CD4-positive, alpha-beta T cell (primary cell): ENCODE measurements at places on chromosomes 6 and 20.

DNA sequence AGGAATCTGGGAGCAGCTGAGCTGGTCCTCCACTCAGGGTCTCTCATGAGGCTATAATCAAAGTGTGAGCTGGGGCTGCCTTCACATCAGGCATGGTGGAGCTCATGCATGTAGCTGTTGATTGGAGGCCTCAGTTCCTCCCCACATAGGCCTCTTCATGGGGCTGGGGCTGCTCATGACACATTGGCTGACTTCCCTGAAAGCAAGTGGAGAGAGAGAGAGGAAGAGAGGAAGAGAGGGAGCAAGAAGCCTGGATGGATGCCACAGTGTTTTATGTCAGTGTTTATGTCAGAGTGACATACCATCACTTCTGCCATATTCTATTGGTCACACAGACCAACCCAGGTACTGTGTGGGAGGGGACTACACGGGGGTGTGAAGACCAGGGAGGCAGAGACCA lies 43.8 kb downstream of the EYA2 start:
- DNase-seq = no peak

DNA sequence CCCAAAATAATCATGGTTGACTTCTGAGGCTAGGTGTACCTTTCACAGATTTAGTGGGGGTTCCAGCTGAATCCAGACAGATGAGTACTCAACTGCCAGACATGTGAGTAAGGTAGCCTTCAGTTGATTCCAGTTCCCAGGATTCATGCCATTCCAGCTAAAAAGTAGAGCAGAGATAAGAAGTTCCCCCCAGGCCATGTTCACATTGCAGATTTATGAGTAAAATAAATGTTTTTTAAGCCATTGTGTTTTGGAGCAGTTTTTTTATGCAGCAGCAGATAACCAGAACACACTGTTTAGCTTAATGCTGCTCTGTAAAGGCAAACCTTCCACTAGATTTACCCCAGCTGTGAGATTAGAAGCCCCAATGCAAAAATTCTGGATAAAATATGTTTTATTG lies 245.0 kb downstream of the RFPL4B start:
- no peak for DNase-seq

GRCh38 chr6:144893680-144894151 lies 608.6 kb downstream of the UTRN start:
- no peak for DNase-seq

DNA sequence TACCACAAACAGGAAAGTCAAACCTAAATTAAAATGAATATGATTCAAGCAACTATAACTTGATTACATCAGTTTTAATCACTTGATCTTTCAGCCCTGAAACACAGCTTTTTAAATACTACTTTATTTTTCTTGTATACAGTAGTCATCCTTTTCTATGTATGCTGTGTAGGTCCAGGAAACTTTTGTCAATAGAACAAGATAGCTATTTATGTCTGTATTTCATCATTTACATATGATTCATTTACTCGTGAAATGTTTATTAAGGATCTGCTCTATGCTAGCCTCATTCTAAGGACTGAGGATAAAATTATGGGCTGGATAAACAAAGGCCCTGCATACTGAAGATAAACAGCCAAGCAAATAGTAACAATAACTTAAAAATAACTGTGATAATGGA lies 930.2 kb downstream of the TFAP2A start:
- DNase-seq = no peak

DNA sequence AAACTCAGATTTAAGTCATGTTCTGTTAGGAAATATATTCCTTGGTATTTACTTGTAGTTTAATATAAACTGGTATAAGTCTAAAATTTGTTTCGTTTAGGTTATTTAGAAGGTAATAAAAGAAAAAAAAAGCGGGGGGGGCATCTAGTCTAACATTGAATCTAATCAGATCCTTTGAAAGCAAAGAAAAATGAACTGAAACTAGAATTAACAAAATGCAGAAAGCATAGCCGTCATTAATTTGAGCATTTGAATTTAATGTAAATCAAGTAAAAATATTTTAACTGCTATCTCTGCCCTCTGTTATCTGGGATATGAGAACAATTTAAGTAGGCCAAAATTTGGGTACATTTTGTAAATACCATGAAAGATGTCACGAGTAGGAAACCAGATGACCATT lies 54.1 kb downstream of the SNX9 start:
- DNase-seq = no peak

DNA sequence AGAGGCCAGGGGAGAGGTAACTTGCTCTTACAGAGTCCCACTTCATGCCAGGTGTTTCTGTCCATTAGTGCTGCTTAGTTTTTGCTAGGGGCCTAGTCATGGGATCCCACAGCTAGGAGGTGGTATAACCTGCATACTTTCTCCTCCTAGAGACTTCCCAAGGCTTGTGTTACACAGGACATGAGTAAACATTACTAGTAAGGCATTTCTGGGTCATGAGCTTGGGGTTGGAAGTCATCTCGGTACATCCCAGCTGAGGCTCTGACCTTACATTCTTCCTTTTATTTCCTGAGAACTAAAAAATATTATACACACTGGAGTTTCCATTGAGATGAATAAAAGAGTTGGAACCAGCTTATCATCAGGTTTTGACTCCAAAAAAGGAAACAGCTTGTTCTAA lies 20.9 kb upstream of the PNPLA1 start:
- DNase-seq = no peak

DNA sequence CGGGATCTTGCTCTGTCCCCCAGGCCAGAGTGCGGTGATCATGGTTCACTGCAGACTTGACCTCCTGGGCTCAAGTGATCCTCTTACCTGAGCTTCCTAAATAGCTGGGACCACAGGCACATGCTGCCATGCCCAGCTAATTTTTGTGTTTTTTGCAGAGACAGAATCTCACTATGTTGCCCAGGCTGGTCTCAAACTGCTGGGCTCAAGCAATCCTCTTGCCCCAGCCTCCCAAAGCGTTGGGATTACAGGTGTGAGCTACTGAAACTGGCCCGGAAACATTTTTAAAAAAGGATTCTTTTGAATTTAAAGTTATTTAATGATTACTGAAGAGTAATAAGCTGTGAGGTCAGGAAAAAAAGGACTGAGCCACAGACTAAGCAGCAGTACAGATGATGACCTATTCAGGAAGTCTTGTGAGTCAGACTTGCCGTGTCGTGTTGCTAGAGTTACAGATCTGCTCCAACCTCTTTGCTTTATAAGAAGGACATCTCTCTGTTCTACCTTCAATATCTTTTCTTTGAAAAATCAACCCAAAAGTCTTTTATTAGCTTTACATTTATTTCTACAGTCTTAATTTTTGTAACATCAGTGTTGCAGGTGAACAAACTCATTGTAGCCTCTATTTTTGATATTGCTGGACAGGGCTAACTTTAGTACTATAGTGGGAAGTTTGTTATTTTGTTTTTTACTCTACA lies 108.7 kb downstream of the NCOA3 start:
- DNase-seq = peak; percentile 73

DNA sequence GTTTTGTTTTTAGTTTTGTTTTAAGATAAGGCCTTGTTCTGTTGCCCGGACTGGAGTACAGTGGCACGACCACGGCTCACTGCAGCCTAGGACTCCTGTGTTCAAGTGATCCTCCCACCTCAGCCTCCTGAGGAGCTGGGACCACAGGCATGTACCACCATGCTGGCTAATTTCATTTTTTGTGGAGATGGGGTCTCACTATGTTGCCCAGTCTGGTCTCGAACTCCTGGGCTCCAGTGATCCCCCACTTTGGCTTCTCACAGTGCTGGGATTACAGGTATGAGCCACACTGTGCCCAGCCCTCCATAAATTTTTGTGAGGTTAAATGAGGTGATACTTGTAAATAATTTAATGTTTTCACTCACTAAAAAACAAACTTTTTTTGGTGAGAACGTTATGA lies 76.6 kb downstream of the ARID1B start:
- no peak for DNase-seq

- no peak for DNase-seq
Measured at GRCh38 chr6:13282393-13283069, 45.8 kb downstream of the TBC1D7 start.

DNA sequence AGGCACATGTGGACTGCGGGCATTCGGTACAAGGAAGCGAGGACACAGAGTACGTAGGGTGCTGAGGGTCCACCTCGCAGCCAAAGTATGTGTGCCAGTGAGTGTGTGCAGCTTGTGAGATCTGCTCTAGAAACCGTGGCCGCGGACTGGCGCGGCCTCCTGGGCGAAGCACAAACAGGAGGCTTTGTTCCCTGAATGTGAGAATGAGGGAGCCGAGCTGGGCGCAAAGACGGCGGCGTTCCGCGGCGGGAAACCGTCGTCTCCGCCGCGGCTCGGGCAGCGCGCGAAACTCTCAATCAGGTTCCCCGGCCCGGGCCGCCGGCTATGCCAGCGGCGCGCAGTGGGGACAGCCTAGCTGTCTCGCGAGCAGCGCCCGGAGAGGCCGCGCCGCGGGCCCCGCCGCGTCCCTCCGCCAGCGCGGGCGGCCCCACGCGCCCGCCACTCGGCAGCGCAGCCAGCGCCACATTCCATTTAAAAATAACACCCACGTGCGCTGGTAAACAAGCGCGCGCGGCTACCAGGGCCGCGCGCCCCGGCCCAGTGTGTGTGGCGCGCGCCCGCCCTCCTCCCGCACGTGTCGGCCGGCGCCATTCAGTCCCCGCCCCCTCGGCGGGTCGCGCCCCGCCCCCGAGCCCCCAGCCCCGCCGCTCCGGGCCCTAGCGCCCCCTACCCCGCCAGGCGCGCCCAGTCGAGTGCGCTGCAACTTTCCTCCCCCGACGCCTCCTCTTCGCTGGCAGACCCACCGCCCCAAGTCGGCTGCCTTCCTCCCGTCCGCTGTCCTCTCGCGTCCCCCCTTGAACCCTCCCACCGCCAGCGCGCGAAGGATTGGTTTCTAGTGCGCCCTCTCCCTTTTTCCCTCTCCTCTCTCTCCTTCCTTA lies 3.0 kb upstream of the FOXO3 start:
- peak; percentile 67 for DNase-seq

- DNase-seq = no peak
Measured at GRCh38 chr6:150894935-150895552, 29.5 kb downstream of the MTHFD1L start.

DNA sequence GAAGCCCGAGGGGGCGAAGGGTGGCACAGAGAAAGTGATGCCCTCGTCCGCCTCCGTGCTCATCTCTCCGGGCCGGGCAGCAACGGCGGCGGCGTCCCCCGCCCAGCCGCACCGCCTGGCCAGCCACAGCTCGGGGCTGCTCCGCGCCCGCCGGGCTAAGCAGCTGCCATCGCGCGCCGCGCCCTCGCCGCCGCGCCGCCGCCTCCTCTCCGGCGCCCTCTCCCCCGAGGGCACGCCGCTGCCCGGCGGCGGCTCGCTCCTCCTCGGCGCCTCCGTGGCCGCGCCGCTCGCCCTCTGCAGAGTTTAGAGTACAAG lies 225 bp downstream of the MAP3K5 start:
- no peak for DNase-seq

DNA sequence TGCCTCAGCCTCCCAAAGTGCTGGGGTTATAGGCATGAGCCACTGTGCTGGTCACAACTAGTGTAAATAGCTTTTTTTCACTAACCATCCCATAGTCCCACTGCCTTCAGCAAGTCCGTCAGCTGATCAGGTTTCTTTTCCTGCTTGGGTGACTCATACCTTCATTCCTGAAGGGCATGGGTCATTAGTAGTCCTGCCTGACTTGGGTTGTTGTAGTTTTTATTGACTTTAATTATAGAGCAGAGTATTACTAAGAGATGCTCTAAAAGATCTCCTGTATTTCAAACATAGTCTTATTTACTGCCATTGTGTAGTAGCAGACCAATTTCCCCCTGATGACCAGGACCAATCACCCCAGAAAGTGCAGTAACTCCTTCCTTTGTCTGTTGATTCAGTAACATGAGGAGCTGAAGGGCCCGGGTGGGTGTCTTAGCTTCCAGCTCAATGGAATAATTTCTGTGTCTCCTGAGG lies 25.8 kb downstream of the HLA-C start:
- DNase-seq = no peak

- DNase-seq = no peak
Measured at GRCh38 chr6:169787797-169788196, 36.4 kb downstream of the ERMARD start.

DNA sequence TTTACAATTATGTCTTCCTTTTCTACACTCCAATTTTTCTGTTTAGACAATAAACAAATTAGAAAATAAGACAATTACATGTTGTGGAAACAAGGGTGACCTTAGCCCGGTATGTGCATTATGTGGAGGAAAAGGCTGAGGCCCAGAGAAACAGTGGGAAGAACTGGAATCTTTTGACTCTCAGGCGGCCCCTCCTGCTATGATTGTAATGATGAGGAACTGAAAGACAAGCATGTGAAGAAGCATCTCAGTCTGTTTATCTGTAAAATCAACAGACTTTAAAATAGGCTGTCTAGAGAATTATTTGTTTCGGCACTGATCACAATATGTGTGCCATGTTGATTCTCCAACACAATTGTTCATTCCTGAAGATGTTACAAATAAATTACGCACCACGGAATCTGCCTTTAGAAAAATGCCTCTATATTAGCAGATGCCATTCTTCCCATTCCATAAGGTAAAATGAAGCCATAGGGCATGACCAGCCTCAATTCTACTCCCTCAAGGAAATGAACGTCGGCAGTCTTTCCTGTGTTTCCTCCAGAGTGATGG lies 1201.6 kb upstream of the CITED2 start:
- DNase-seq = no peak

DNA sequence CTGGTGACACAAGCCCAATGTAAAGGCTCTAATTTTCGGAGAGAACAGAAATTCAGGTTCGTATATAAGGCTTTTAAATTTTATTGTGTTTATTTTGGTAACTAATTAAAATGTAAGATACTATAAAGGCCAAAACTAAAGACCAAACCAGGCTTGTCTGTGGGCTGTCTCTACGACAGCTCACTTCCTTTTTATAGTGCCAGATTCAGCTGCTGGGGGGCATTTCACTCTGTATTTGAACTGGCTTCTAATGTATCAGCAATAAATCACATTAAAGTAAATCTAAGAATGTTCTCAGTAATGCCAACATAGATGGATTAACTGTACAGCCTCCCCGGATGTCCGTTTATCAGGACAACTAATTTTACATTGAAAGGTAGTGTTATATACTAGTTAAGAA lies 31.1 kb upstream of the STXBP5 start:
- DNase-seq = no peak

DNA sequence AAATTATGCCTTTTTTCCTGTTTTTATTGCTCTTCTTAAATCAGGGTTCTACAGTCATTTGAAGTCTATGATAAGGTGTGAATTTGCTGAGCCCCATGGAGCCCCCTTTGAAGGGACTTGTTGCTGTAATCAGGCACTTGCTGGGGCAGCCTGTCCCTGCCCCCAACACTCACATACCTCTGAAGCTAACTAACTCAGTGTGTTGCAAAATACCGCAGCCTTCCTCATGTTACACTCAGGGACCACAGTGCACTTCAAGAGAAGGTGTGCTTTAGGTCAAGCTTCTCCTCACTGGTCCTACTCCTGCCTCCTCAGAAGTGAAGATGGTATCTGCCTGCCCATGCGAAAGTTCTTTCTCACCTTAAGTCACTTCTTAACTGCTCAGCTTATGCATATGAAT lies 66.1 kb upstream of the GLP1R start:
- no peak for DNase-seq

GRCh38 chr6:37287519-37288157 lies 29.7 kb upstream of the TMEM217 start:
- no peak for DNase-seq
